ENCODE measurements at places on chromosomes 4 and X.

- no peak for DNase-seq
Observed at GRCh38 chr4:129334136-129334535, 238.2 kb downstream of the C4orf33 start.

- no peak for DNase-seq
Observed at GRCh38 chr4:168882650-168883233, 127.3 kb downstream of the CBR4 start.

- DNase-seq, result no peak
Observed at GRCh38 chr4:63578383-63578782, 830.9 kb downstream of the TECRL start.

DNA sequence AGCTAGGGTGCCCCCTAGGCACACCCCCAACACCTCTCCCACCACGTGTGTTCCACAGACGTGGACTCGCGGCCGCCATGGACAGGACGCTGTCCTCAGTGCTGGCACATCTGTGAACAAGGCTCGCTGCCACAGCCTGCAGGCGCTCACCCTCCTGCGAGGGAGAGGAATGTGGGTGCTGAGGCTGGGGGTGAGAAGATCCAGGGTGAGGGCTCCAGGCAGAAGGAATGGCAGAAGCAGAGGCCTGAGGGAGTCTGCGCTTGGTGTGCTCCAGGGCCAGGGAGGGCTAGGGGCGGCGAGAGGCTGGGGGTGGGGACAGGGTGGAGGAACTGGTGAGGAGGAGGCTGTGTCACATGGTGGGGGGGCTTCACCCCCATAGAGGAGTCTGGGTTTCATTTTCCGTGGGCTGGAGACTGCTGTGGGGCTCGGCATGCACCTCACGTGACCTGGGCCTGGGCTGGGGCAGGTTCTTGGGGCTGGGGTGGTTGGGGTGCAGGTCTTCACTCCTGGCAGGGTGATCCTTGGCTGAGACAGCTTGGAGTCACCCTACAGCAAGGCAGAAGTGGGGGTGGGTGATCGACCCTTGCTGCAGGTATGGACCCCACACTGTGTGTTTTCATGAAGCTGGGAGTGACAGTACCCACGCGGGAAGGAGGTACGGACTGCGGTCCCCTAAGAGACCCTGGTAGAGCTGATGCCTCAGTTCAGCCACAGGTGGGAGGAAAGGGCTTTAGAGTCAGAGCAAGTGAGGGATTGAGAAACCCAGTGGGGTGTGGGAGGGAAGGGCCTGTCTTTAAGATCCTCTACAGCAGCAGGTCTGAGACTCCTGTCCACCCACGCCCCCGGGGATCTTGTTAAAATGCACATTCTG is 103.7 kb downstream of the PSAPL1 start:
- DNase-seq, result no peak

GRCh38 chr4:8228319-8229250 is 29.5 kb downstream of the SH3TC1 start:
- DNase-seq, result peak; percentile 77

GRCh38 chrX:6574762-6575161 is 39.8 kb upstream of the VCX3A start:
- no peak for DNase-seq

DNA sequence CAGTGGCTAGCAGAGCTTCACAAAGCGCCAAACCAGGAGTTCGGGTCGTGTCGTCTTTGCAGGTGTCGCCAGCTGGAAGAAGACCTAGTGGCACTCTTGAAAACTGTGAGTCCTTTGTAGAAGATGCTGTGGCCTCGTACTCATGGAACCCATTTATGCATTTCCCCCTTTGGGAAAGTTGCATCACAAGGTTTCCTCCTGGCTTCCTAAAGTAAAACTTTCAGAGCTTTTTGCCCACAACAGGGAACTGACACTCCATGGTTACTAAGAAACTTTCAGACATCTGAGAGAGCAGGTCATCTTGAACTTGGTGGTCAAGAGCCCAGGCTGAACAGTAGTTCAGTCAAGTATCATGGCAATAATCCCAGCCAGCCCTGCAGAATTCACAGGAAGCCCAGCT is 15.9 kb upstream of the NOCT start:
- no peak for DNase-seq

DNA sequence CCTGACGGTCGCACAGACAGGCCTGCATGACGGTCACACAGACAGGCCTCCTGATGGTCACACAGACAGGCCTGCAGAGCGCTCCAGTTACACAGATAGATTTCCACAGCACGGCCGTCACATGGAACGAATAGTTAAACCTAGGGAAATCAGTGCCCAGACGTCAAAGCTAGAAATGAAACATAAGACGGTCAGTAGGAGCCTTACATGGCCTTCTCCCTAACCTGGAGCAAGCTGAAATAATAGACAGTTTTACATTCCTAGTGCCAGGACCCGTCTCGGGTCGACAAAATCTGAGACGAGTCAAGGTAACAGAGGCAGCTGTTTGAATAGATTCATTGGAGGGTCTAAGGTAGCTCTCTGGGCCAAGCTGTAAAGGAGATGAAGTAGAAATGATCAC is 126.9 kb downstream of the MTNR1A start:
- no peak for DNase-seq

DNA sequence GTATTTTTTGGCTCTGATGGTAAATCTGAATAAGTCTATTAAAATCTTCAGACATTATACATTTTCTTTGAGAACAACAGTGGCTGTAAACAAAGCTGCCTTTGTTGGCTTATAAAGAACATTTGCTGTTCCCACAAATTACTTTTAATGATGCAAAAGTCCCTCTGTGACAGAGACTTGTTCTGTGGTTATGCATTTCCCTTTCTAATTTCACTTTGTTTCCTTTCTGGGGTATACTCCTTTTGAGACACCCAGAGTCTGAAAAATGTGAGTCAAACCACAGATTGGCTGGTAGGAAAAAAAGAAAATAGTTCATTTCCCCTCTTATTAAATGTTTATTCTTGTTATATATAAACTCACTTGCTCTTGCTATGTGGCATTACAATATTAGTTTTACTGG is 402.4 kb downstream of the PACRGL start:
- no peak for DNase-seq

DNA sequence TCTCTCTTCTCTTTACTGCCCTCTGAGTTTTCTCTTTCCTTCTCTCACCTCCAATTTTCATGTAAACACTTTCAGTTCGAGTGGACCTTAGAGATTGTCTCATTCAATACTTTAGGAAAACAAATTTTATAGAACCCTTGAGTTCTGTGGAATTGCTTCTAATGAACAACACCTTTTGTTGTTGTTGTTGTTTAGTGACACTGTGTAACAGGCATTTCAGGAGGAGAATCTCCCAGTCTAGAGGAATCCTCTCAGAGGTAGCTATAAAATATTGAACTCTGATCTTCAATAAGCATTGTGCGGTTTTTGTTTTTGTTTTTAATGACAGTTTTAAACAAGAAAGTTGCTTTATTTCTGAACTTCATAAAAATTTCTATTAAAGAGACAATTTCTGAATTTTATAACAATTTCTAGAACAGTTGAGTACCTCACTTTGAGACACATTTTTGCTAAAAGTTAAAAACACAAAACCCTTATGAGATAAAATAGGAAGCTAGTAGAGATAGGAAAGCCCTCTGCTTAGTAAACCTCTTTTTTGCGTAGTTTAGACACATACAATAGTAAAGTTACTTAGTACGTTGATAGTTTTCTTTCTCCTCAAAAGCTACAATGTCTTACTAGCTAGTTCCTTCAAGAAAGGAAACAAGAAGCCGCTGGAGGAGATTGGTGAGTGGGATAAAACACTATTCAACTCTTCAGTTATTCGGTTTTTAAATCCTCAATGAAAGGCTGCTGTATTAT is 38.8 kb downstream of the CLCN3 start:
- no peak for DNase-seq

DNA sequence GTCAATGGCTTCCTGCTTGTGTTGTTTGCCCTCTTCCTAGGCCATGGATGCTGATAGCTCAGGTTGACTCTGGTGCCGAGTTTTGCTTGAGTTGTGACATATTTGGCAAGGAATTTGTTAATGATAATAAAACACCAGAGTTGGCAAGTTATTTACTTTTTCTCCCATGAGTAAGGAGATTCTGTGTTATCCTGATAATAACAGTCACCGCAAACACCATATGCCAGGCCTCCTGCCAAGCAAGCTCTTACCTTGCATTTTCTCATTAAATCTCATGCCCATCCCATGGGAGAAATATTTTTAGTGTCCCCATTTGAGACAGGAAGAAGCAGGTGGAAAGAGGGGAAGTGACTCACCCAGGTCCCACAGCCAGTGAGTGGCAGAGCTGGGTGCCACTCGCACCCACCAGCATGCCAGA is 67.4 kb upstream of the CLCN4 start:
- no peak for DNase-seq
